Endodermal cell (in vitro differentiated cells): ENCODE measurements at places on chromosomes 4 and X. TPM values are rescaled to one million over a fixed set of nuclear protein-coding genes. Genes with fewer than 3 reads are reported as not detected.

GRCh38 chr4:154314248-154314647 is 177.4 kb downstream of the DCHS2 start:
- no peak overlapping the region for H3K4me3 ChIP-seq
- H3K4me1 ChIP-seq, result peaks cover 4% of the 10 kb centered on the region
- no peak overlapping the region for H3K27ac ChIP-seq
- no peaks in the 10 kb centered on the region for H3K36me3 ChIP-seq
- no peaks in the 10 kb centered on the region for H3K27me3 ChIP-seq

DNA sequence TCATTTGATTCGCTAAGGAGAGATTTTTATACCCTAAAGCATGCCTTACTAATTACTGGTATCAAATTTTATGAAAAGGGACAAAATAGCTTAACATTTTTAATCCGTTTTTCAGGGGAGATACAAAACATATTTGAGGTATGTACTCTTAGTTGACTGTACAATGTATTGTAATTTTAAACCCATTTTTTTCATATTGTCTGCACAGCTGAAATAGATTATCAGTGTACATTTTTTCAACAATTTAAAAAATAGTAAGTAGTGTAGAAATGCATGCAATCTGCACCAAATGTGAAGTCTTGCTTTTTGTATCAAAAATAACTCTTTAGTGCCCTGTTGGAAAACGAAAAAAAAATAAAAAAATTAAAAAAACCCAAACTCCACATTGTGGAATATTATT is 82.2 kb downstream of the TENM3 start:
- H3K36me3 ChIP-seq, result no peaks in the 10 kb centered on the region
- H3K27ac ChIP-seq, result no peak overlapping the region
- no peaks in the 10 kb centered on the region for H3K27me3 ChIP-seq

Gene GAGE1
- total RNA-seq, result not detected in 2 replicates

DNA sequence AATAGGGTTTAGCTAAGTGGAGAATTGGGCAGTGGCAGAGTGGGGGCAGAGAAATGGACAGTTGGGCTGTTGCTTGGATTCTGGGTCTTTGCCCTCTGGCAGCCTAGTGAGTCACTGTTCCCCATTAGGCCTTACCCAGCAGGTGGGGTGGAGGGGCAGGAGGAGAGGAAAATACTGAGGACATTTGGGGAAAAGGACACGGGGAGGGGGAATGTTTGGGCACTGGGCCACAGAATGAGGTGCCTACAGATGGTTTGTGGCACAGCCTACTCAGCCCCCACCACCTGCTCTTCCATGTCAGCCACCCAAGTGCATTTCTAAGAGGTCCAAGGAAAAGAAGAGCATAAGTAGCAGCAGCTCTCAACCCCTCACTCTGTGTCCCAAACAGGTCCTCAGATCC is 13.0 kb downstream of the SLC16A2 start:
- no peak overlapping the region for H3K27ac ChIP-seq
- no peaks in the 10 kb centered on the region for H3K36me3 ChIP-seq
- H3K4me1 ChIP-seq, result no peaks in the 10 kb centered on the region
- no peaks in the 10 kb centered on the region for H3K27me3 ChIP-seq

DNA sequence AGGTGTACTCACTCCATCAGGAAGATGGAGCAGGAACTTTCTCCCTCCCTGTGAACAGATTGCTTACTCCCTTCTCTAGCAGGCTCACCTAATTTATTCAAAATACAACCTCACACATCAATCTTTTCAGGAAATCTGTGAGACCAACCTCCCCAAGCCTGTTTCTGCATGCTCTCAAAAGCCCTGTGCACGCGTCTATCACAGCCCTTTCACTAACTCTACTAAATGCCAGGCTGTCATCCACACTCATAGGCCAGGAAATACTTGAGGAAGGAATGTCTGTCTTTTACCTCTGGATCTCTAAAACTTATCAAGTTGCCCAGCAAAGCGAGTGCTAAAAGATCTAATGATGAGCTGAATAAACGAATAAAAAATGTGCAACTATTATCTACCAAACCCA is 11.2 kb downstream of the CAMK2D start:
- H3K36me3 ChIP-seq, result peaks cover 20% of the 10 kb centered on the region
- no peak for DNase-seq
- no peak overlapping the region for H3K4me3 ChIP-seq
- H3K27me3 ChIP-seq, result no peaks in the 10 kb centered on the region

DNA sequence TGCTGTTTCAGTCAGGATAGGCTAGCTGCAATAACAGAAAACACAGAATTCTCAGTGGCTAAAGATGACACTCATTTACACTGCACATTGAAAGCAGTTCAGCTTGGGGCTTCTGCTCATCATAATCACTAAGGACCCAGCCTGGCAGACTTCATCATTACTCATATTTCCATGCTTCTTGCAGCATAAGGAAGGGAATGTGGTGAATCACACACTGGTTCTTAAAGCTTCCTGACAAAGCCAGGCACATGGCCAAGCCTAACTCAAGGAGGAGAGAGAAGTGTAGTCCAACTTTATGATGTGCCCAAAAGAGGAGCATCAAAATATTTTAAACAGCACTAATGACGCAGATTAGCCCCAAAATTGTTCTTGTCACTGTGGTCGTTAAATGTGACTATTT is 186.5 kb downstream of the BANK1 start:
- H3K4me3 ChIP-seq, result no peak overlapping the region
- no peak overlapping the region for H3K27ac ChIP-seq
- no peaks in the 10 kb centered on the region for H3K4me1 ChIP-seq
- DNase-seq, result no peak

Gene TLR2
- 0.43 and 0.53 TPM in 2 replicates for total RNA-seq

- H3K27me3 ChIP-seq, result no peaks in the 10 kb centered on the region
- no peak overlapping the region for H3K27ac ChIP-seq
- H3K4me1 ChIP-seq, result no peaks in the 10 kb centered on the region
- peak; percentile 57 for DNase-seq
- H3K36me3 ChIP-seq, result no peaks in the 10 kb centered on the region
Measured at GRCh38 chrX:150558424-150558823, 10.0 kb upstream of the MTM1 start.
